Stimulated activated CD4-positive, alpha-beta T cell treated with anti-CD3 and anti-CD28 coated beads, Interleukin-15, amount 100 ng/mL, for 1 hour (primary cell): ENCODE measurements at places on chromosomes 2 and 18.

DNA sequence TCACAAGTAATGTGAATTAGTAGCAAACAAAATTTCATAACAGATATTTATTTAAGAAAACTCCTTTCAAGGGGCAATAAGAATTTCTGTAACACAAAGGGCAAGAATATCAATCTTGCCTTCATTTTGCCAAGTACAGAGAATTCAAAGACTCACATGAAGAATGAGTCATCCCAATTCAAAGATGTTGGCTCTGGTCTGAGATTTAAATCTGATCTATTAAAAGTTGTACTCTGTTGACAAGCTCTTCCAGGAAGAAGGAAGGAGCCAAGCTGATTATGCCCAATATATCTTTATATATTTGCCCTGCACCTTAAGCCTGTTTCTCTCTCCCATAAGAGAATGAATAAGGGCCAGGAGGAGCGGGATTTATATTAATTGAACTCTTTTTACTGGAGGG, 55.9 kb upstream of the RPE start:
- no peak for DNase-seq

DNA sequence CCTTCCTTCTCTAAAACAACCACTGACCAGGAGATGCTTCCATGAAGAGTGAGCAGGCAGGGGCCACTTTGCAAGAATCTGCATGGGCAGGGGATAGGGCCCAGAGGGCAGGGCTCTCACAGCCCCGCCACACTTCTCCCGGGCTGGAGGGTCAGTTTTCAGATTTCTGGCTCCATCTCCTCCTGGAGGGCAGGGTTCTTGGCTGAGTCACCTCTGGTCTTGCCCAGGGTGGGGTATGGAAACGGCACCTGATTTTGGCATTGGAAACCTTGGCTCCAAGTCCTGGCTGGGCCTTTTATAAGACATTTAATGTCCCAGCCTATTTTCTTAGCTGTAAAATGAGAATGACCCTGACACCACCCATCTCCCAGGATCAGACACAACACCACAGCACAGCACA, 27.6 kb upstream of the ASPRV1 start:
- no peak for DNase-seq

DNA sequence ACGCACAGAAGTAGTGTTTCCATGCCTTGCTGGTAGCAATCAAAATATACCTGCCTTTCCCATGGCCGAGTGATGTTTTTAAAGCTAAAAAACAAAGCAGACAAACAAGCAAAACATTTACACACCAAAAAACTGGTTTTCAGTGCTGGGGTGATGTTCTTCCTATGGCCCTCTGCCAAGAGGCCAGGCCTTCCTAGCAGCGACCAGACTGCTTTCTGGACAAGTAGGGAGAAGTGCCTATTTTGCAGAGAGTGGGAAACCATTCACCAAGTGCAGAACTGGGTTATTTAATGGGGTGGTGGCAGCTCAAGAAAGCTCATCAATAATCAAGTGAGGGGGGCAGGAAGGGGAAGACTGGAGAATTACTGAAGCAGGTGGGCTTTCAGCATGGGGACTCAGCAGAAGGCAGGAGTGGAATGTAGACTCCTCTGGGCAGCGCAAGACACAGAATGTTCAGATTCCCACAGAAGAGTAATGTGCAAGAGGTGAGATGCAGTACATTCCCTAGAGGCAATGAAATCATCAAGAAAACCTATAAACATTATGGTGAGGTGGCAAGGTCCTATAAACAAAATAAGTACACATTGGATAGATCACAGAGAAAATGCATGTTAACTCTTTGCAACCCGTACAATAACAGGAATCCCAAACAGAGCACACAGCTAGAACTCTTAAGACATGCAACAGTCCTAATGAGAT, 44.0 kb downstream of the CPO start:
- no peak for DNase-seq

GRCh38 chr2:11397513-11397912, 53.1 kb upstream of the ROCK2 start:
- no peak for DNase-seq

DNA sequence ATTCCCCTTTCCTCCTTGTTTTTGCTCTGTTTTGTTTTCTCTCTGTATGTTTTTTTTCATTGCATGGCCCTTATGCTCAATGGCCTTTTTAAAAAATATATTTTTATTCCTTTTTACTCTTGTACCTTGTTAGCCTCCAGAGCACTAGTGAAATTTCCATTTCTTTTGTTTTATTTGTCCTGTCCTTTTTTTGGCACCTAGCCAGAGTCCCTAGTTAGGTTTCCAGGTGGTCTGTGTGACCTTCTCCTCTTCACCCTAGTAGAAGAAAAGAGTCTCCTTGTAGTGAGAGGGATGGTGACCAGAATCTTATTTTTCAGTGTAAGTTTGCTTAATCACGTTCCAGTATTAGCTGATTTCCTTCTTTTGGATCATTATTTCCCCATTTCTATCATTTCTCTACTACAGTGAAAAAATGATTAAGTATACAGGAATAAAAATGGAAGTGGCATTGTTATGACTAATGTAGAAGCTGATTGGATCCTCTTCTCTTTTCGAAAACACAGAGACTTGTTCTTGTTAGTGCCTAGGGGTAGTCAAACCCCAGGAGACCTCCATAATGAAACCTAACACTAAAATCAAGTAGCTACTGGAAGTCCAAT, 65.9 kb downstream of the NBEAL1 start:
- no peak for DNase-seq

- DNase-seq = peak; percentile 40
Observed at GRCh38 chr2:110853516-110853915, 121.1 kb downstream of the ACOXL start.

DNA sequence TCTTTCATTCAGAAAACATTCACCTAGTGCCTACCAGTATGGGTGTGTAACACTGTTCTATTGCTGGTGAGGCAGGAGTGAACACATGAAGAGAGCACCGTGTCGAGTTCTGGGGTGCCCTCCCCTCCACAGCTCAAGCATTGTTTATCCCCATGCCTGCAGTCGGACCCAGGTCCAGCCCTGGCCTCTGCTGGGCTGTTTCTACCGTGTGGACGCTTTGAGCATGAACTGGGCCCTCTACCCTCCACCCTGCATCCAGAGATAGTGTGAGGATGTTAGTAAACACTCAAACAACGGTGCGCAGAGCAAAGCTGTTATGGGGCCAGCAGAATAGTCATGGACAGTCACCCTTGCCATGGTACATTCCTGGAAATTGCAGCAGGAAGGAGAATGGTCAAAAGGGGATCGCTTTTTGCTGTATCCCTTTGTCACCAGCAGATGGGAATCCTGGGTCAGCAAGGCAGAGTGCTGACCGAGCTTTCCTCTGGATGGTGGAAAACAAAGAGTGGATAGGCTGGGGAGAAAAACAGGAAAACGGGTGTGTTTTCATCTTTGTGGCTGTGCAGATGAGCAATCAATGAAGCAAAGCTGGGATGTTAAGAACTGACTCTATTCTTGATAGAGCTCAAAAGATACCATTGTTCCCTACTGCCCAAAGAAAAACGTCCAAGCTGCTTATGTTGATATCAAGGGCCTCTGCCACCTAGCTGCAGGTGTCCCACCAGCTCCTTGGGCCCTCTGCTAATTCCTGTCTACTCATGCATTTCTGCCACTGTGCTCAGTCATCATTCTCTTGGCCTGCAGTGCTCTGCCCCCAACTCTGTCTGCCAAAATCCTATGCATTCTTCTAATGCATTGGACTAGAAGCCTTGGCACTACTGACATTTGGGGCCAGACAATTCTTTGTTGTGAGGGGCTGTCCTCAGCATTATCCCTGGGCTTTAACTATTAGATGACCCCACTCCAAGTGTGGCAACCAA, 38.7 kb downstream of the REEP1 start:
- DNase-seq = no peak

- DNase-seq = no peak
Observed at GRCh38 chr2:126999106-126999756, 100.5 kb downstream of the TEX51 start.

DNA sequence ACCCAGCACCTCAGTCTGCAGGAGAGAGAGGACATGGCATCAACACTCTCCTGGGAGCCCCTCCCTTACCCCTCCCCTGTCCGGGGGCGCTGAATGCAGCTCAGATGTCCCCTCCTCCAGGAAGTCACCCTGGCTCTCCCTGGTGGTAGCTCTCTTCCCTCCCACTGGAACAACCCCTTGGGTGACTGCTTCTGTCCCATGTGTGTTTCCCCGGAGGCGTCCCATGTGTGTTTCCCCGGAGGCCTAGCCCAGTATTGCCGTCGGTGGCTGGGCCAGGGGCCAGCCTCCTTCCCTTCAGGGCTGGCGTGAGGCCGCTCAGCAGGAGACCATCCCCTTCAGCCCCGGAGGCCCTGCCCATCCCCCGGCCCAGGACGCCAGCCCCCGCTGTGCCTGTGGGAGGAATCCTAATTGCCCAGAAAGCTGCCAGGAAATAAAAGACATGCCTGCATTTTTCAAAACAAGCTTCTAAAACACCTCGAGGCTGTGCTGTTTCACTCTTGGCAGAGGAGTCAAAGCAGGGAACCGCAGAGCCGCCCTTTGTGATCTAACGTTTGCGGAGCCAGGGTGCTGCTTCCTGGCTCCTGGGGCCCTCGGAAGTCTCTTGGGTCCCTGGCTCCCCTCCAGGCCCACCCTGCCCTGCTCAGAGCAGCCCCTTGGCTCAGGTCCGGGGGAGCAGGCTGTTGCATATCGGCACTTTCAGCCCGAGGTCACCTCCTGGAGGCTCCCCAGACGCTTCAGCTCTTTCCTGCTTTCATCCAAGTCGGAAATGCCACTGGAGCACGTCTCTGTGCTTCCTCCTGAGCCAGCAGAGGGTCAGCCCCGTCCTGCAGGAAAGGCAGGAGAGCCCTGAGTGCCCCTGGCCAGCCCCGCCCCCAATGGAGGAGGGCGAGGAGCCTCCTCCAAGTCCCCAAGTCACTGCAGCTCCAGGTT, 11.4 kb downstream of the SNED1 start:
- DNase-seq = no peak

DNA sequence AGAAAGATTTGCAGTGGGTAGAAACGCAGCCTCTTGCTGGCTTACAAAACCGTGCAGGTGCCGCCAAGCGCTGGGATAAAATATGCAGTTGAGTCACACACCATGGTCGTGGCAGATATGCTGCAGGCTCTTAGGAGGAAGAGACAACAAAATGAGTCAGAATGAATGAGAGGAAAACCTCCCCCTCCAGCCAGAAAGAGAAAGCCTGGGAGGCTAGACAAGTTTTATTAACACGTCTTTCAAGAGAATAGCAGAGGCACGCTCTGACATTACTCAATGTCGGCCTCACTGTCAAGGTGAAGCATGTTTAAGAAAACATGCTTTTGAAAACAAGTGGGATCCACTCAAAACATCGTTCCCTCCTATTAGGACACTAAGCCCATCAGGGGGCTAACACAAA, 37.1 kb upstream of the ZCCHC2 start:
- DNase-seq = no peak

- no peak for DNase-seq
Observed at GRCh38 chr2:25036221-25036559, 5.7 kb upstream of the EFR3B start.

DNA sequence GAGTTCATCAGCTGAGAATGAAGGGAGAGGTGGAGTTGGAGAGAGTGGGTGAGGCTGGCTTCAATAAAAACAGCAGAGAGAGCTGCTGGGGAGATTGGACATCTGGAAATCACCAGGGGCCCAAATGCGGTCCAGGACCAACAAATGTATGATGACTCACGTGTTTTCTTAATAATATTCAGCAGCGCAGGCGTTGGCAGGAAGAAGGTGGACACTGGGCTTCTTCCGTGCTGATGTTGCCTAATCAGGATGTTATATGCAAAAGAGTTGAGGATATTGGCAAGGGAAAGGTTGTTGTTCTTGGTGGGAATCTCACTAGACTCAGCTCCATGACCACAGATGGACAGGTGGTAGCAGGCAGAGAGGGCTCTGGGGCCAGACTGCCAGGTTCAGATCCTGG, 12.8 kb upstream of the PLA2R1 start:
- DNase-seq = no peak

DNA sequence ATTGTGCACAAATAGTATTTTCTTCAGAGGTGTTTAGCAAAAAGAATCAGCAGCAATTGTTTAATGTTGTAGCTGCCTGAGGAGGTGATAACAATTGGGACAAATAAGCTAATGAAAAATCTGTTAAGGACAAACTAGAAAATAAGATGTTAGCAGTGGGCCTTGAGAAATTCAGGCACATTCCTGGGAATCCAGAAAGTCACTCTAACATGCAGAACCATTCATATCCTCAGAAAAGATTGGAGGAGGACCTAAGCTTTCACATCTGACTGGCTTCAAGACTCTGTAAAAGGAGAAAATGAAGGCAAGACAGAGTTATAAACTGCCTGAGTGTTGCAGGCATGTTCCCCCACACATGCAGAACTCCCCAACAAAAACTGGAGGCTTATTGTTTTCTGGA, 353.5 kb upstream of the RGPD4 start:
- no peak for DNase-seq

- no peak for DNase-seq
Observed at GRCh38 chr2:140842110-140842509, 1288.7 kb downstream of the LRP1B start.

DNA sequence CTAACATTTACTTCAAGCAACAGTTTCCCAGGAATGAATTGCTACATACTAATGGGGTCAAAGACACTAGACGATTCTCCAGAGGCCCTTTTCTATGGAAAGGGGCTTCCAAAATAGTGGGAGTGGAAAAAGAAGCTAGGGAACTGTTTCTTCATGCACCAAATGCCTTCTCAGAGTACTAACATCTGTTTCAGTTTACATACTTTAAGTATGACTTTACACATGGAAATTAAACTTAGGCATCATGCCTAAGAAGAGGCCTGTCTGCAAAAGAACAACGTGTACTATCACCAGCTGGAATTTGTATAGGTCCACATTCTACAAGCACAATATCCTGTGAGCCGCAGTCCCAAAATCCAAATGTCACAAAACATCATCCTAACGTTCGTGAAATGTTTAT, 29.4 kb upstream of the WDR75 start:
- DNase-seq = no peak

DNA sequence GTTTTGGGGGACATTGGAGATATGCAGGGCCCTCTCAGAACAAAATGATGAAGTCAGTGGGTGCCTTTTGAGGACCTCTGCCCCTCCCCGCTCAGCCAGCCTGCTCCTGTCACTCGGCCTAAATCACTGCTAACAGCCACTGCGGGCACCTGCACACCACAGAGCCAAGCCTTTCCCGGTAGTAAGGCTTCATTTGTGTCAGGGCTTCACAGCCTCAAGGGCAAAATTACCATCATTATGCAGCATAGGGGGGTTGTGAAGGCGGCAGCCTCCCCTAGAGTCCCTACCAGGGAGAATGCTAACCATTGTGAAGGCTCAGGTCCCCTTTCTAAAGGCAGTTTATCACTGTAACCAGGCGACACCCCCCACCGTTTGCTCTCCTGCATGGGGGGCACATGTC, 519.8 kb upstream of the MYT1L start:
- no peak for DNase-seq

DNA sequence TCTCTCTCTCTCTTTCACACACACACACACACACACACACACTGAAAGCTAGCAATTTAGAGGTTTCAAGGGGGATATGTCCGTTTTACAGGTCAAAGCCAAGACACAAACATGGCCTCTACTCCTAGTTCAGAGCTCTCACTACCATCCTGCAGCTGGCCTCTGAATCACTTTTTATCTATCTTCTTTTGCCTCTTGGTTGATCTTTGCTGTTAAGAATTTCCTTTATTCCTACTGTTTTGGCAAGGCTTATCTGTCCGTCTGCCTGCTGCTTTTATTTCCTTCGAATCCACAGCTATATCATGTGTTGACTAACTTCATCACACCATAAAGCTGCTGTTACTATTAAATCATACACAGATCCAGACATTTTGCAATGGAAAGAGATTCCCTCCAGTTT, 543.0 kb downstream of the PLCL1 start:
- no peak for DNase-seq
